ENCODE measurements at places on chromosomes 6 and 20.

DNA sequence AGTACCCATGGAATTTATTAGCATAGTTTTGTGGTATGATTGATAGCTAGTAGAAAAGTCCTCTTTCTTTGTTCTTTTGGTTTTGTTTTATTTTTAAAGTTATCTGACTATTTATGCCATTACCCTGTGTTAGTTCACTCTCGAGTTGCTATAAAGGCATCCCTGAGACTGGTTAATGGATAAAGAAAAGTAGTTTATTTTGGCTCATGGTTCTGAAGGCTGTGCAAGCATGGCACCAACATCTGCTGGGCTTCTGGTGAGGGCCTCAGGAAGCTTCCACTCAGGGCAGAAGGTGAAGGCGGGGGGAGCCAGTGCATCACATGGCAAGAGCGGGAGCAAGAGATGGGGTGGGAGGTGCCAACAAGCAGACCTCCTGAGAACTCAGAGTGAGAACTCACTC is 166.5 kb downstream of the MTHFD1L start:
- no peak for DNase-seq

DNA sequence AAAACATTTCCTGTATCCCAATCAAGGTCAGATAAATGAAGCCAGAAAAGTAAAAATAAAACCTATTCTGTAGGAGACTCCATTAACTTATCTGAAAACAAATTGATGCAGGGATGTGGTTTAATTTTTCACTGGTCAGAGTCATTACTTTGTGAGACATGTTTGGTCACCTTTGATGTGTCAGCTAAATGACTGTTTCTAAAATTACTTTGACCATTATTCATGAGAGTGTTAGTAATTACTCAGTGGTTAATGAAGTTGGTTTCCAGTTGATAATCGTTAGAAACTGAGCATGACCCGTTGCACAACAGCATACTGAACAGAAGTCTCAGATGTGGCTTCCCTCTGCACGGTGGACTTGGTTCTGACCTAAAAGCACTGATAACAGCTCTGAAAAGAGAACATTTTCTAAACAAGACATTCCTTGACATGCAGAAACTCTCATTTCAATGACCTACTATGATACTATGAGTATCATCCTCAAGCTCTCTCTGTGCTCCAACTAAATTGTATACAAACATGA is 410.5 kb upstream of the RNF217 start:
- DNase-seq = no peak

DNA sequence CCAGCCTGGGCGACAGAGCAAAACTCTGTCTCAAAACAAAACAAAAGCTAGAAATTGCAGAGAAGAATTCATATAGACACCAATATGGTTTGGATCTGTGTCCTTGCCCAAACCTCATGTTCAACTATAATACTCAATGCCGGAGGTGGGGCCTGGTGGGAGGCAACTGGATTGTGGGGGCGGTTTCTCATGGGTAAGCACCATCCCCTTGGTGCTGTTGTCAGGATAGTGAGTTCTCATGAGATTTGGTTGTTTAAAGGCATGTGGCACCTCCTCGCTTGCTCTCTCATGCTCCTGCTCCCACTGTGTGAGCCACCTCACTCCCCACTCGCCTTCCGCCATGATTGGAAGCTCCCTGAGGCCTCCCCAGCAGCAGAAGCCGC is 15.2 kb downstream of the NINL start:
- no peak for DNase-seq

- no peak for DNase-seq
Measured at GRCh38 chr6:161486361-161487216, 212.7 kb upstream of the AGPAT4 start.

DNA sequence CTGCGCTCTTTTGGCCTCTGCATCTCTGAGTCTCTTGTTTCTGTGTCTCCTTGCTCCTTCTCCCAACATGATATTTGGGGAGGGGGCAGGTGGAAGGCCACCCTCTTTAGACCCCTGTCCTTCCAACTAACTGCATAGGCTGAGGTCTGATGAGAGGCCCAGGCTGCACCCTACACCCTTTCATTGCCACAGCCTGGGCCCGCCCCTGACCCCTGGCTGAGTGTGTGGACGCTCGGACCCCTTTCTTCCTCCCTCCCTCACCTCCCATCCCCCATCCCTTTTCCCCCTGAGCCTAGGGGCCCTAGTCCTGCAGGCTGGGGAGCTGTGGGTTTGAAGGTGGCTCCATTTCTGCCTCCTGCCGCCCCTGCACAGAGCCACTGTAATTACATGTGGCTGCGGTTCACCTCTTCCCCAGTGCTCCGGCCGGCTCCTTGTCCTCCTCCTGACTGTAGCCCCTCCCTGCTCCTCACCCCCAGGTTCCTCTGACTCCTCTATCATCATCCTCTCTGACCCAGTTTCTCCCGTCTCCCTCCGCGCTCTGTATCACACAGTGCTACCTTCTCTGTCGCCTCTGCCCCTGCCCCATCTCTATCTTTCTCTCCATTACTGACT is 6.8 kb downstream of the MDFI start:
- no peak for DNase-seq

GRCh38 chr20:58795923-58796245 is 54.8 kb downstream of the GNAS-AS1 start:
- no peak for DNase-seq

DNA sequence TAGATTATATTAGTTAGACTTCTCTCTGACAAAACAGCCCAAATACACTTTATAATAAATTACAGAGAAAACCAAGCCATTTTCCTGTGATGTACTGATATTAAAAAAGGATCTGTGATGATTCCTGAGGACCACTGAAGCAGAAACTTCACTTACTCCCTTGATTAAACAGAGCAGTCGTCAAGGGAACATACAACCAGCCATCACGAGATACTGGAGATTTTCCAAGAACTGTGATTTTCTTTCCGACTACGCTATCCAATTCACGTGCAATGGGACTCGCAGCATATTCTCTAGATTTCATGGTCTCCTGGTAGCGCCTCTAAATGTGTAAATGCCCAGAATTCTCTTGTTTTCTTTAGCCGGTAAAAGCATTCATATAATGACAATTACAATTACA is 377.4 kb downstream of the PHF3 start:
- DNase-seq = no peak

DNA sequence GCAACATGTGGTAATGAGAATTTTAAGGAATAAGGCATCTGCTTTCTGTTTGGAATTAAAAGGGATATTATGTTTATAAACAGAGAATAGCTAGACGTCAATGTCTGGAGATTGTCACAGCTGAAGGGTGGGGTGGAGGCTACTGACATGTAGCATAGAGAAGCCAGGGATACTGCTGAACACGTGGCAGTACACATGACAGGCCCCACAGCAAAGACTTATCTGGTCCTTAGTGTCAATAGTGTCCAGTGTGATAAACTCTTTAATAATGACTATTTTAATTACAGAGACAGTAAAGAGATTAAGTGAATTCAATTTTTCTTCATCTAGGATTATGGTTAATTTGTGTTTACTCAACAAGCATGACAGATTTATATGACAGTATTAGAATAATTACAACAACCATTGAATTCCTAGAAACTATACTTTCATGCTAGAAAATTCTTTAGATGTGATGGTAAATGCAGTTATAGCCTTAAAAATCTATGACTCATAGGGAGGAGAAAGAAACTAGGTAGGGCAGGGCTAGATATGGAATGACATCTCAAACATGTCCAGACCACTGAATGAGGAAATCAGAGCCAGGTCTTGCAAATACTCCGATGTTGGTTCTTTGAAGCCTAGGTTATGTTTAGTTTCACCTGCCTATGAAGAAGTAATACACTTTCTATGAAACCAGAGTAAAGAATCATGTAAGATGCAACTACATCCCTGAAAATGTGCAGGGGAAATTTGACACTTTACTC is 399.5 kb downstream of the PHF3 start:
- DNase-seq = no peak

DNA sequence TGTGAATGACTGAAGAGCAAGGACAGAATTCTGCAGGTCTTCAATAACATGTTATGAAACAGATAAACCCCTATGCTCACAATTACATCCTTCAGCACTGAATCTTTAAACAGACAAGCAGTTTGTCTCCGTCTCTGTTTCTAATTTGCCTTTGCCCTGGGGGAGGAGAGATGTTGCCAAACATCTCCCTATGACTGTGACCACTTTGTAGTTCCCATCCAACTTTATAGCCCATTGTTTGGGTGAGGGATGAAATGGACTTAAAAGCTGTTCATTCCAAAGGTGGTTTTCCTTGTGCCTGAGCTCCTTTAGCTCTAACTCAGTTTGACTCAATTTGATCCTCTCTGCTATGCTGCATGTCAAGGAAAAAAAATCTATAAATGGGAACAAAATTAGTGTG is 19.5 kb upstream of the ADTRP start:
- DNase-seq = no peak

DNA sequence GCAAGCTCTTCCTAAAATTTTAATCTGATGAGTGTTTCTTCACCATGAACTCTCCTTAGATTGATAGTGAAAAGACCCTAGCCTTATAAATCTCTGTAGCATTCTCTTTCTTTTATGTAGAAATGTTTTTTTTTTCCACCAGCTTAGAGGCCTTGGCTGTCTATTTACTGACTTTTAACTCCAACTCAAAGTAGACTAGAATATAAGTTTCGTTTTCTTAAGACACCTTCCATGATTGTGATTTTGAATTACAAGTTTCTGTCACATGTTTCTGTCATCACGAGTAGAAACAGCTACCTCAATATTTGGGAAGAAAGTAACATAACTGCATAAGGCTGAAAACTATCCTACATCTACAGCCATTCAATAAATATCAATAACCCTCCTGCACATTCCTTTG is 17.8 kb downstream of the ADGRF4 start:
- no peak for DNase-seq

DNA sequence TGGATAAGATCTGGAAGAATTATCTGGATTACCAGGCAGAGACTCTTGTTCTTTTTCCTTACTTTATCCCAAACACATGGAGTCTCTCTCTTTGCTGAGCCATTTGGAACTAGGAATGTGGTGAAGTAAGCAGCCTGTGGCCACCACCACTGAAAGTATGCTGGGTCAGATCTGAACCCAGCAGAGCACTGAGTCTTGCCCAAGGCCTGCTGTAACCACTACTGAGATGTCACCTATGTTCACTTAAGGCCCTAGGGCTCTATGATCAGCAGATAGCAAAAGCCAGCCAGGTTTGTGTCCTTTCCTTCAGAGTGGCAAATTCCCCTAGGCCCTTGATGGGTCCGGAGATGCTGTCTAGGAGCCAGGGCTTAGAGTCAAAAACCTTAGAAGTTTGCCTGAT is 103.3 kb upstream of the PLN start:
- no peak for DNase-seq

DNA sequence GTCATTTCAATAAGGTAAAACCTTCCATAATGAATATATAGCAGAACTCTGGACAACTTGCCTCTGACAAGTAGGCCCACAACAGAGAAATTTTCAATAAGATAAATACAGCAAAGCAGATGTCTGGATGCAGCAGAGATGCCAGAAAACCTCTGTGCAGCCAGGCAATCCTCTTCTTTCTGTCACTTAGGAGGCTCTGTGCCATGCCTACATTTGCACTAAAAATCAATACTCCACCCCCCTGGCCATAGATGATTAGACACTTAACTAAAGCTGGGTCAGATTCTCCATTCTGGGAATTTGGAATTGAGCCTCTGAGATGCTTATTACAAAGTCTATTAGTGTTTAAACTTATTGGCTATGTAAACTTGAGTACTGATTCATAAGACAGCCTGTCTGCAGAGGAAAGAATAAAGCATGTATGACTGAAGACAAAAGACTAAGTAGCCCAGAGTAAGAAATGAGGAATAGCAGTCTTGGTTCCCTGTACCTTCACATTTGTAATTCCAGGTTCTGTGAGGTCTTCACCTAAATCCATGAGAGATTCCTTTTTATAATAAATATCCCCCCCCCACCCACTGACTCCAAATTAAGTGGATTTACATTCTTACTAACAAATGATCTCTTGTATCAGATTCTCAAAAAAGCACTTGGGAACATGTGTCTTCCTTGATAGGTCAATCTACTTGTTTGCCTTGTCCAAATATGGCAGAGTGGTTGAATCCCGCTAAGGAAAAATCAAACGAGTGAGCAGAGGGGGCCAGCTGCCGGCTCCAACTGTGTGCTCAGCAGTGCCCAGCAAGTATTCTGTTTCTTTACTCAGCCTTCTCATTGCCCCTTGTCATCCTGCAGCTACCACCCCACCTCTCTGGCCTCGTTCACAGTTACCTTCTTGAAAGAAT is 20.4 kb downstream of the MAN1A1 start:
- no peak for DNase-seq

DNA sequence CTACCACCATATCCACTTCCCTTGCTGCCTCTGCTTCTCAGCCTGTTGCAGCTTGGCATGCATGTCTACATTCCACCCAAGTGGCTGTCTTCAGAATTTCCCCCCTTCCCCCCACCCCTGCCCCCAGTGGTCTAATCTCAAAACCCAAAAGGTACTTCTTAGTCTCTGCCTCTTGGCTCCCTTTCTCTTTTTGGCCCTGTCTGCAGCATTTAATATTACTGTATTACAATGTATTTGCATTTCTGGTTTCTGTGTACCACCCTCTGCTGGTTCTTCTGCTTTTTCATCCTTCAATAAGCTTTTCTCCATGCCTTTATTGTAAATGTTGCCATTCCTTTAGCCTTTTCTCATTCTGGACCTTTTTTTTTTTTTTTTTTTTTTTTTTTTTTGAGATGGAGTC is 43.0 kb downstream of the RPRD1B start:
- DNase-seq = no peak

- DNase-seq = no peak
Measured at GRCh38 chr20:38917657-38918056, 8.6 kb upstream of the FAM83D start.

- no peak for DNase-seq
Measured at GRCh38 chr6:135434095-135434494, 63.4 kb downstream of the AHI1 start.

GRCh38 chr20:54276577-54277169 is 68.8 kb downstream of the PFDN4 start:
- DNase-seq = no peak

DNA sequence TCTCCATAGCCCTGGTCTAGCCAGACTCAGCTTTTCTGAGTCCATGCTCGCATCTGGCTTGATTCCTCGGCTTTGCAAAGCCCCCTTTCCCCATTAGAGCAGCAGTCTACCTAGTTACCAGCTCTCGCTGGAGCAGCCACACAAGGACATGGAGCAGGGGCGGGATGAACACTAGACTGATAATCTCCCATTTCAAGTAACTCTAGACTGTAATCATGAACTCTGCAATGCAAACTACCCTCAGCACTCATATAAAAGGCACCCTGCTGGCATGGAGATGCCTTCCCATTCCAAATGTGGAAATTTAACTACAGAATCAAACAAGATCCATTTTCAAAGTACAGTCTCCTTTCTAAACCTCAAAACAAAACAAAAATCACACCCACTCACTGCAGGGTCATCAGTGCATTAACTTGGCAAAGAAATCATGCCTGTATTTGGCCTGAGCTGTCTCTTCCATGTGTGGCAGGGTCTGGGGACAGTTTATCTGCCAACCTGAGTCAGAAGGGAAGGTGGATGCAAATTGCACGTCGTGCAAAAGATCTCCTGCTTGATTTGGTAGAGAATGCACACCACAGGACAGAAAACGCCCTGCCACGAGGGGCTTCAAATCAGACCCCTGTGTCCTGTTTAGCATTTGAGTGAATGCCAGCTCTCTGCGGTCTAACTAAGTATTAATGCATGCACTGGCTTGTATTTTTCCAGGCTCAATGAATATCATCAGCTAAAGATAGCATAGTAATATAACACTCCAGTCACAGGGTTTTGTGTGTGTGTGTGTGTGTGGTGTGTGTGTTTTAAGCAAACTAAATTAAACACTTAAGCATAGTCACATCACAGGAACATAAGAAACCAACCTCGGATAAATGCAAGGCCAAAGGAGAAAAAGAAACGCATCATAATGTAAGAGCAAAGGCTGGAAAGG is 85.3 kb downstream of the MYLK4 start:
- no peak for DNase-seq

Data from central memory CD4-positive, alpha-beta T cell (primary cell).